ENCODE measurements at places on chromosomes 6 and 20.
A peak's percentile ranks its signal among the peaks of the same experiment; 100 is the strongest.

GRCh38 chr20:42714298-42715141 lies 475.2 kb downstream of the PTPRT start:
- no peak for DNase-seq

GRCh38 chr6:164996838-164997237 lies 312.6 kb downstream of the C6orf118 start:
- DNase-seq: no peak

DNA sequence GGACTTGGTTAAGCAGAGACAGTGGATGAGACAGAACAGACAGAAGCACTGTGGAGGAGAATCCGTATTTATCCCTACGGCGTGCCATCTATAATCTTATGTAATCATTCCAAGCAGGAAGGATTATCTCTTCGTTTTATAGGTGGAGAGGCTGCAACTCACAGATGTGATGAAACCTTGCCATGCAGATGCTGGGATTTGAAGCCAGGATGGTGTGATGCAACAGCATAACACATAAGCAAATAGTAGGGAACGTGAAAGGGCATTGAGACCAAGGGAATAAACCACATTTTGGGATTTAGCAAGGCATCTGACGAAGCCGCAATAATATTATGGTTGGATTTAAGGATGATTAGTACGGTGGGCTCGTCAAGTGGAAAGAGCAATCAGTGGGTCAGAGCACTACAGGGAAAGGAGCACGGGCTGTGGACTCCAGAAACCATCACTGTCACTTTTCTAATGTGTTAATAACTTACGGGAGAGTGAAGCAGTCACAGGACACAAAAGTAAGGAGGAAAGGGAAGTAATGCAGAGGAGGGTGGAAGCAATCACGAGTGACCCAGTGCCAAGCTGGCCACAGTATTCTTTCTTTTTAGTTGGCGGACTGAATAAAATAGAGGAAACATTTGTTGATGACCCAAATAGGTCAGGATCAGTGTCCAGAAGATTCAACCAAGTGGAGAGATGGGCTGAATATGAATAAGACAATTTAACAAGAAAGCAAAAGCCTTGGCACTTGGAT lies 119.6 kb upstream of the EDN1 start:
- no peak for DNase-seq

- DNase-seq: peak; percentile 41
Observed at GRCh38 chr6:26033941-26034354, 53.3 kb upstream of the HFE start.

DNA sequence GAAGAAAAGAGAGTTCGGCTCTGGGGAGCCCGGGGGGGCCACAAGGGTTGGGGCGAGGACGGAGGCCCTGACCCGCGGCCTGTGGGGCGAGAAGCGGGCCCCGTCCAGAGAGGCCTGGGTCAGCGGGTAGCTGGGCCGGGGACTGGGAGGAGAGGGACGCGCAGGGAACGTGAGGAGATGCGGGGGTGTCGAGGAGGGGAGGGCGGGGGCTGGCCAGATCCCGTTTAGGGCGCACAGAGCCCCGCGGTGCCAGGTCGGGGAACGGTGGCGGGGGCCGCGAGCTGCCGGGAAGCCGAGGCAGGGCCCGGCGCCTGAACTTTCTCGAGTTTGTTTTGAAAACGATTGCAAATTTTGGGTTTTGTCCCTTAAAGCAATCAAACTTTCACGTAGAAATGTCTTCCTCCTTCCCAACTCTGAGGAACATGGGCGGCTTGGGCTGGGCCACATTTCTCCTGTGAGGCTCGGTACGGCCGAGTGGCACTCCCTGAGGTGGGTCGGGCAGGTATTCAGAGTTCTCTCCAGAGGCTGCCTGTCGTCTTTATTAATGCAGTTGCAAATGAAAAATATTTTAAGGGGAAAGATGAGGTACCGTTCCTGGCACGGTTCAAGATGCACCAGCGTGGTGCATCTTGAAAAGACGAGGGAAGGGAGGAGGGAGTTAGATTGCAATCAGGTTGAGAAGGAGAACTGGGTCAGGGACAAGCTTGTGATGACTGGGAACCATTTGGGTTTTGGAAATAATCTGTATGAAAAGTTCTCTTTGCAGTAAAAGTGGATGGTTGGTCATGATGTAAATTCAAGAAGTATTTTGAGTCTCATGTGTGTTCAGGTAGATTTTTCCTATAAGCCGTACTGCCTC lies 972 bp downstream of the RNF8 start:
- peak; percentile 10 for DNase-seq

DNA sequence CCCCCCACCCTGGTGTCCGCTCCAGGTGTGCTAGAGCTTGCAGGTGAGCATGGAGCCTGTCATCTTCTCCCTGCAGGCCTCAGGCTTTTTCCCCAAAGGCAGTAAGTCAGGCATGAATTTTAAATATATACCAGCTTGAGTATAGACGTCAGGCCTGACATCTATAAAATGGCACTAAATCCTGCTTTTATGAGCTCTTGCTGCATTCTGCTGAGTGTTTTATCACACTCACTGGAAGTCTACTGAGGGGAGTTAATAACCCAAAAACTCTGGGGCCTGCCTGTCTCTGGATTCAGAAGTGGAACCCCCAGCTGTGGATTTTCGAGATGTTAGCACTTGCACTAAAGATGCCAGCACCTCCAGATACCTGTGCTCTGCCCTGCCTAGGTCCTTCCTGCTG lies 133.4 kb upstream of the TOP1 start:
- no peak for DNase-seq

DNA sequence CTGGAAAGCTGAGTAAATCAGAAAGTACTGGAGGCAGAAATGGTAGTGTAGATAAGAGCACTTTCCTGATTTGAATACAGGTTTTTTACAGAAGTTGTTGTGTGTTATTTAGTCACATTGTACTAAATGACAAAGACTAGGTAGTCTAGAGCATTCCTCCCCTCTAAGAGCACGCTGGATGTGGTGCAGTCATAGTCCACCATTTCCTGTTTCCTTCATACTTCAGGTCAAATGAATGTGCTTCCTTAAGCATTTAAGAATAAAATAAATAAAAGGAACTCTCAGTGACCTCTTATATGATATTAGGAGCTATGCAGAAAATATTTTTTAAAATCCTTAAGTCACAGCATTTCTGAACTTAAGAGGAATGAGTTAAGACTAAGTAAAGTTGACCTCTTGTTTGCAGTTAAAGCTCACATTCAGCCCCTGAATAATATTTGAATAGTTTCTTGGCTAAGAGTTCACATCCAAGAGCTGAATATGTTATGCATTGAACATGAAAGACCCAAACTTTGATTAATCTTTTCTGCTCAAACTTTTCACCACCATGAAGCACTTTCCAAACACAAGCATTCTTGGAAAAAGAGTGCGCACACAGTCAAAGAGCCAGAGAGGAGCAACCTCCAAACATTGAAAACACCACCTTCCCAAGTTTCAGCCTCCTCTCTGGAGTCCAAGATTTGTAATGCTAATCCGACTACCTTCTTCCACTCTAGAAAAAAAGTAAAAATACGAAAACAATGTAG lies 53.4 kb upstream of the TMEM30A start:
- DNase-seq: no peak

DNA sequence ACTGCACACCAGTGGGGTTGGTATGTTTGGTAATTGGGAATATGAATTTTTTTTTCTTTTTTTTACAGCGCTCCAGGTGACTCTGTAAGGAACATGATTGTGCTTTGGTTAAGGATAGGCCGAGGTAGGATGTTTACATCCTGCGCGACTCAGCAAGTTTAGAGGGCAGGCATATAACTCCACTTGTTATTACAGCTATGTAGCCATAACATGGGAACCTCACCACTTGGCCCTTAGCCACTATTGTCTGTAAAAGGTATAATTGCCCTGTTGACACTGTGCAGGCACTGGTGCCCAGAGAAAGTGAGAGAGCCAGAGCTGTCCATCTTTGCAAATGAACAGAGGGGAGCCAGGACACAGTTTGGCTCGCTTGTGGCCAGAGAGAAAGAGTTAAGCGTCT lies 172.9 kb downstream of the MCHR2 start:
- DNase-seq: no peak
